ENCODE measurements at places on chromosomes 4 and X.

DNA sequence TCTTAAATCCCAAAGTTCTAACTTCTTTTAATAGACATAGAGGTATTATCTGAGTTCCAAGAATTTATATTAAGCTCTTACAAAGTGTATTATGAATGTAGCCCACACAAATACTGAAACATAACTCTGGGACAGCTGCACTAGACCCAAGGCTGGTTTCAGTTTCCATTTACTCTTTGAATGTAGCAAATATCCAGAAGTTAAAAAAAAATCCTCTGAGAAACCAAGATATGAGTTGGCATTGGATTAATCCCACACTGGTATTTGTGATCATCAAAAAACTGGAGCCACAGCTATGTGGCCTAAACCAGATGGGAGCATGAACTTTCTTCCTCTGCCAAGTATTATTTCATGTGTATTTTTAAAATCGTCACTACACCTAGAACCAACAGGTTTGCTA, 23.6 kb upstream of the SMPX start:
- no peak for DNase-seq

- DNase-seq = no peak
These were observed 327.1 kb upstream of the GIMD1 start for GRCh38 chr4:106695501-106696262.

DNA sequence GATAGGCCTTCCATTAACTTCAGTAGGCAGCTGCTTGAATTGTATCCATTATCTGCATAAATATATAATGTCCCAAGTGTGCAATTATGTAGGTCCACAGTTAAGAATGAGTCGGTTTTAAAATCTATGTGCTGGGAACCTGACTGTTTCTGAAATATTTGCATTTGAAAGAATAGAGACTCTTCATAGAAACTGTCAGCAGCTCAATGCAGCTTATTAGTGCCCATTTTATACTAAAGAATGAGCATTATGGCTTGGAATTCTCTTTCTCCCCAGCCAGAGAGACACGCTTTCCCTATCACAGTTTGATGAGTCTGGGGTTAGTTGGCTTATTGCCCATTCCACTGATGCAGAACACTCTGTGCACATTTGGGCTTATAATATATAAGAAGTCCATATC, 202.0 kb upstream of the PCDH7 start:
- no peak for DNase-seq

- no peak for DNase-seq
These were observed 185.0 kb downstream of the CPE start for GRCh38 chr4:165563851-165564250.

GRCh38 chrX:108168961-108169740, 77.6 kb downstream of the ATG4A start:
- no peak for DNase-seq

DNA sequence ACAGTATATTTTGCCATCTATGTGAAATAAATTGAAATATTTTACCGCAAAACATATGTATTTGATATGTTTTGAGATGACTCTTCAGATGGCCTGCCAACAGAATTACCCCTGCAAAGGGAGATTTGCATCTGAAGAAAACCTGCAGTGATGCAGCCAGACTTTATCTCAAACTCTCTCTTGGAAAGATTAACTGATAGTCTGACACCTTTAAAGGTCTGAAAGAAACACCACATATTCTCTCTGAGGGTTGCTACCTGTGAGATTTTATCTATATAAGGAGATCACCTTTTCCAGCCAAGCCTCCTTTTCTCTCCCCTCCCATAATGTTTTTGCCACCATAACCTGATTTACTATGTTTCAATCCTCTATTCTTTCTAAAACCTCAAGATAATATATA, 1106.3 kb upstream of the IGFBP7 start:
- no peak for DNase-seq

- DNase-seq = no peak
These were observed 58.0 kb downstream of the SPCS3 start for GRCh38 chr4:176377780-176378179.

GRCh38 chr4:74896595-74896994, 36.3 kb upstream of the PARM1 start:
- DNase-seq = no peak

DNA sequence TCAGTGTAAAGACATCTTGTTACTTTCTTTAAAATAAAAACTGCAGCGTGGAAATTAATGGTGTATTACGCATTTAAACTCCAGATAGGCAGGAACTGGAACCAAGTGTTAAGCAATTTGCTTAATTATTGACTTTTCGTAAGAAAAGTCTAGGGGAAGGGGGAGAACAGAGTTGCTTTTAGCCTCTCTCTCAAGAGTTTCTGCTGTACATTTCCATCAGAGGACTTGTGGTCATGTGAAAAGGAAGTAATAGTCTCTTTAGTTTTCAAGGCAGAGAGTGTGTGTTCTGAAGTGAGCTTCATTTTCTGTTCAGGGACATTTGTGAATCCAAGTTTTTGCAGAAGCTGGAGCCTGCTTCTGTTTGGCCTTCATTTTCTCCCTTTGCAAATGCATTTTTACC, 127.2 kb downstream of the UBE2K start:
- no peak for DNase-seq

DNA sequence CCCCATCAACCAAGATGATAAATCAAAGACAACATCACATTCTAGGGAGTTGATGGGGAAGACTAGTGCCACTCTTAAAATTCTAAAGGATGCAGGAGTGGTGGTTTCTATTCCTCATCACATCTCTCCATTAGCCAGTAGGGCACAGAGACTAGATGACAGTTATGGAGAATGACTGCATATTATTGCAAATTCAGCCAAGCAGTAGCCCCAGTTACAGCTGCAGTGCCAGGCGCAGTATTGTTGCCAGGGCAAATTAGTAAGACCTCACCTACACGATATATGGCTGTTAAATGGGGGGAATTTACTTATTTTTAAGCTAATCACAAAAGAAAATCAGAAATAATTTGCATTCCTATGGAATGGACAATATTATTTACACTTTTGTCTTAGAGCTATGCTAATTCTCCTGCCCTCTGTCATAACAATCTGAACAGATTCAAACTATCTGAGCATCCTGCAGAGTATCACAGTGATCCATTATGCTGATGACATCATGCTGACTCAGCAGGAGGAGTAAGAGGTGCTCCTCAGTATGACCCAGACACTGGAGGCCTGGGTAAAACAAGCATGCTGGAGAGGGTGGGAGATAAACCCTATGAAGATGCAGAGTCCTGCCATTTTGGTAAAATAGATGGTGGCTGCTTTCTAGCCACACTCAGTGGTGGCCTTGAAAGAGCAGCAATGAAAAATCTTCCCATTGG, 24.7 kb downstream of the ETNPPL start:
- no peak for DNase-seq

- no peak for DNase-seq
These were observed 64.6 kb downstream of the CNKSR2 start for GRCh38 chrX:21438792-21439191.

DNA sequence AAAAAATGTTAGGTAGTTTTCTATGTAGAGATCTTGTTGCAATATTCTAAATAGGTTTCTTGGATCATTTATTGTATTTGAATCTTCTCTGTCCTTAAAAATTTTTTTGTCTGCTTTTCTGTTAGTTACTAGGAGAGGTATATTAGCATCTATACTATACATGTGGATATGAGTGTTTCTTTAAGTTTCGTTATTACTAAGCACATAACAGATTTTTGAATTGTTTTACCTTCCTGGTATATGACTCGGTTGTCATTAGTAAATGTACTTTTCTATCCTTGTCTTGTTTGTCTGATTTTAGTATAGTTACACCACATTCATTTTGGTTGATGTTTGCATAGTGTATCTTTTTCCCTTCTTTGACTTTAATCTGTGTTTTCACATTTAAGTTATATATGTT, 20.2 kb downstream of the PYURF start:
- no peak for DNase-seq

Measured in smooth muscle cell of the brain vasculature (primary cell).